ENCODE measurements at places on chromosomes 6 and 20. TPM values are rescaled to one million over a fixed set of nuclear protein-coding genes. Genes with fewer than 3 reads are reported as not detected.

- no peak for DNase-seq
Measured at GRCh38 chr20:36402708-36403107, 96.6 kb downstream of the DLGAP4 start.

Gene GNMT
- total RNA-seq: not detected

Gene EYS
- total RNA-seq: not detected

Gene FAM162B
- total RNA-seq: 0.26 TPM

- no peak for DNase-seq
Measured at GRCh38 chr6:47160702-47161101, 118.6 kb upstream of the ADGRF1 start.

DNA sequence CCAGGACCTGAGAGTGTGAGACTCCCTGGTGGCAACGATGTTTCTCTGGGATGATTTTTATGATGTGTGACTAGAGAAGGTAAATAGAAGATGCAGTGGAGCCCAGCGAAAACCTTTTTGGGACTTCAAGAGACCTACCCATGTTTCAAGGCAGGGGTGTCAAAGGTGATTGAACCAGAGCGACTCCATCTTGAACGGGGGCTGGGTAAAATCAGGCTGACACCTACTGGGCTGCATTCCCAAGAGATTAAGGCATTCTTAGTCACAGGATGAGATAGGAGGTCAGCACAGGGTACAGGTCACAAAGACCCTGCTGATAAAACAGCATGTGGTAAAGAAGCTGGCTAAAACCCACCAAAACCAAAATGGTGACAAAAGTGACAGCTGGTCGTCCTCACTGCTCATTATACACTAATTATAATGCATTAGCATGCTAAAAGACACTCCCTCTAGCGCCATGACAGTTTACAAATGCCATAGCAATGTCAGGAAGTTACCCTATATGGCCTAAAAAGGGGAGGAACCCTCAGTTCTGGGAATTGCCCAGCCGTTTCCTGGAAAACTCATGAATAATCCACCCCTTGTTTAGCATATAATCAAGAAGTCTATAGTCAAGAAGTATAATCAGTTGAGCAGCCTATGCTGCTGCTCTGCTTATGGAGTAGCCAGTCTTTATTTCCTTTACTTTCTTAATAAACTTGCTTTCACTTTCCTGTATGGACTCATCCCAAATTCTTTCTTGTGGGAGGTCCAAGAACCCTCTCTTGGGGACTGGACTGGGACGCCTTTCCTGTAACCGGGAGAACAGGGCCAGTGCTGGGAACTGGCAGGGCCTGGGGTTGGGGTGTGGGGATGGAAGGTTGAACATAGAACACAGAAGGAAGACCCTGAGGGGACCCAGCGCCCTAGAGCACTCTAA, 526.4 kb downstream of the QKI start:
- DNase-seq: no peak

- peak; percentile 11 for DNase-seq
Measured at GRCh38 chr6:4610256-4610655, 165.9 kb upstream of the CDYL start.

DNA sequence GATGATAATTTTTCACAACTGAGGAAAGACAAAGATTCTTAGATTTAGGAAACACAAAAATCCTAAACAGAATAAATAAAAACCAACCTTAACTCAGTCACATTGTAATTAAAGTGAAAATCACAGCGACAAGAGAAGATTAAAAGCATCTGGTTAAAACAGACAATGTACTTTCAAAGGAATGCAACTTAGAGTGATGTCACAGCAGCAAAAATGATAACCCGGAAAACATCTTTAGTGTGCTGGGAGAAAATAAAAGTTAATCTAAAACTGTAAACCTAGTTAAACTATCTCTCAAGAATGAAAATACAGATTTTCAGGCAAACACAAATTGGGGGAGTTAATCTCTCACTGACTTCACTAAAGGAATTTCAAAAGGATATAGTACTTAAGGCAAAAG, 76.8 kb upstream of the OGFRL1 start:
- DNase-seq: no peak

- DNase-seq: no peak
Measured at GRCh38 chr6:137805622-137806021, 61.4 kb upstream of the TNFAIP3 start.

GRCh38 chr20:9884666-9885065, 45.8 kb upstream of the PAK5 start:
- DNase-seq: no peak

Gene HLA-DPB1
- total RNA-seq: 9.2 TPM

DNA sequence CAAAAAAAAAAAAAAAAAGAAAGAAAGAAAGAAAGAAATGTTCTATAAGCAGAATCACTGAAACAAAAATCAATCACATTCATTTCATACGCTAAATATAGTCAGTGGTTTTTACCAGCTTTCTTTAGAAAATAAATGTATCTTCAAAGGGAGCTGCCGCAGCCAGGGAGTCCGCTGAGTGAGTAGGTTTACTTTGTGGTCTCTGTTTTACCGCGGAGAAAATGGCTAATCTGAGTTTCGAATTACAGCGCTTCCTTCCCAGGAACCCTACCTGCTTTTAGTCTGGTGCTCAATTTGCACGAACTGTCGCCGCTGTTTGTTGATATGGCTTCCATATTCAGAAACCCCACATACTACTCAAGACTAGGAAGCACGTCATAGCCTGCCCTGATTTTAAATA, 102.4 kb downstream of the TFAP2A start:
- no peak for DNase-seq

DNA sequence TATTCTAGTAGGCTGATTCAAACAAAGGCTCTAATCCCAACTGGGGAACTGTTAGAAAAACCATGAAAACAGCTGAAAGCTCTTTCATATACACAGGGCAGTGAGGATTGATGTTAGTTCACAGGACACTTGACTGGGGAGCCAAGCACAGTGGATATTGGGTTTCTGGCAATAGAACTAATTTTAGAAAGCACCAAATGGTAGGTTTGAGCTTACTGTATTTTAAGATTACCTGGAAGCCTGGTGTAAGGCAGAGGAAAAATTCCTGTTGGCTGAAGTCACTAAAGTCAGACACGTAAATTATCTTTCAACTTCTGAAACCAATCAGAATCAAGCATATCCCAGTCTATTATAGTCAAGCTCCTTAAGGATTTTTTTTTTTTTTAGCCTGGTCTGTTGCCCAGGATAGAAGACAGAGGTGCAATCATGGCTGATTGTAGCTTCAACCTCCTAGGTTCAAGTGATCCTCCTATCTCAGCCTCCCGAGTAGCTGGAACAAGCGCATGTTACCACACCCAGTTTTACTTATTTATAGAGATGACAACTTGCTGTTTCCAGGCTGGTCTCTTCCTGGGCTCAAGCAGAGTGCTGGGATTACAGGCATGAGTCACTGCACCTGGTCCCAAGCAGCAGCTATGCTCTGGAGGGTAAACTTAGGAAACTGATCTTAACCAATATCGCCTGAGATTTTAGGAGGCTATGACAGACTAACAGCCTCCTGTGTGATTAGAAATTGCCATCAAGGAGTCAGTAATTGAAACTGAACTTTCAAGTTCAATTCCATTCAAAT, 32.5 kb upstream of the SYNCRIP start:
- DNase-seq: peak; percentile 79

Gene CAP2
- 5.4 TPM for total RNA-seq

GRCh38 chr6:118912646-118913045, 18.7 kb downstream of the ASF1A start:
- DNase-seq: no peak

DNA sequence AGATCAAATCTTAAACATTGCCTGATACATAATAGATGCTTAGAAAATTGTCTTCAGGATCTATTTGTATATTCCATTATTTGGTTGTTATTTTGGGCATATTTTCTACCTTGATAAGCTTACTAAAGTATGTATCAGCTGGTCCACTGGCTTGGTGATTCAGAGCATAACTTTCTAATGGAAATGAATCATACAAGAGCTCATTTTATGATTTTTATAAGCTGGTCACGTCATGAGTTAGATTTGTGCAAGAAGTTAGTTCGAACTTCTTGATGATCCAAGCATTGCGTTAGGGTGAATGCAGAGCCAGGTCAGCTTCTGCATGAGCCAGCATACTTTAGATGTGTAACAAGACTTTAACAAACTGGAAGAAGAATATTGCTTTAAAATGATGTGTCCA, 144.5 kb upstream of the FLRT3 start:
- peak; percentile 3 for DNase-seq

DNA sequence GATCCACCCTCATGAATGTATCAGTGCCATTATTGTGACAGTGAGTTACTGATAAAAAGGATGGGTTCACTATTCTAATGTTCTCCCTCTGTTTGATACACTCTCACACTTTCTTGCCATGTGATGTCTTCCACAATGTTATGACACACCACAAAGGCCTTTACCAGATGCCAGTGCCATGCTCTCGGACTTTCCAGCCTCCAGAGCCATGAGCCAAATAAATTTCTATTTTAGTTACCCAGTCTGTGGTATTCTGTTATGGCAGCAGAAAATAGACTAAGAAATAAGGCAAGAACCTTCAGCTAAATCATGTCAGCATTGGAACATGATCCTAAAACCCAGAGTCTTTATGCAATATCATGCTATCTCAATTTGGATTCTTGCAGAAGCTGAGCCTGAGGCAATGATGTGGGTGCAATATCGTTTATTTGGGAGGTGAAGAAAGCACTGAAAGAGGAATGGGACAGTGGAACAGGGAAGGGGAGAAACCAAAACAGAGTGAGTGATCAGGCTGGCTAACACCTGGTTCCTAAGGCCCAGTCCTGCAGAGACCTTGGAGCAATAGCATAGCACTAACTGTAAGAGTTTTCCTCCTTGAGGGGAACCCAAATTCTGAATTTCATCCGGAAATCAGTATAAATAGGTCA, 130.4 kb upstream of the LRFN2 start:
- DNase-seq: no peak

Gene TRIM15
- not detected for total RNA-seq

GRCh38 chr6:4772750-4773149, 3.5 kb upstream of the CDYL start:
- no peak for DNase-seq

Gene FAM110A
- 4.6 TPM for total RNA-seq

GRCh38 chr20:48769069-48769983, 58.5 kb downstream of the PREX1 start:
- DNase-seq: no peak

DNA sequence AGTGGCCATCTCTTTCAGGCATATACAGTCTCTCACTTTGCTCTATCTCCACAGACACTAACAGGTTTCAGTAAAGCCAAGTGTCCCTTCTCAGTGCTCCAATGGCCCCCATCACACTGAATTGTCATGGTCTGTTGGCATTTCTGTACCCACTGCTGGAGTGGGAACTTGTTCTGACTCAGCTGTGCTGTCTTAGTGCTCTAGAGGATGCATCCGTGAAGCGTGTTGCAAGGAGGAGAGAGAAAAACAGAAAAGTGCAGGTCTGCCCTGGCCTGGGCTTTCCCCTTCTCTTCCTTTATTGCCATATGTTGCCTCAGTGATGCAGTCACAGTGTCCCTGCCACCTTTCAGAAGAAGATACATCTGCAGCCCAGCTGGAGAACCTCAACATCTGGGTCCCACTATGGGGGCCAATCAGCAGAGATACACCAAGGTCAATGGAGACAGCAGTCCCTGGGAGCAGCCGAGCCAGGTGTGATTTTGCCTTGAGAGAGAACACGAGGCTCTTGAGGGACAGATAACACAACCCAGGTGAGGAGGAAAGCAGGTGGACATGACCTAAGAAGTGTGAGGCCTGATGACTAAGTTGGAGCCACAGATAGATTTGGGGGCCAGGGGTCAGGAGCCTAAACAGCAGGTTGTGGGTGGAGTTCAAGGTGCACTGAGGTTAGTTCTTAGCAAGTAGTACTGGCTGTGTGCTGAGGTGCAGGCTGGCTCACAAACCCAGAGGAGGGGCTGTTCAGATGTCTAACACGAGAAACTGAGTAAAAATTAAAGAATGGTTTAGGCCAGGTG, 5.6 kb upstream of the PLCG1 start:
- no peak for DNase-seq

DNA sequence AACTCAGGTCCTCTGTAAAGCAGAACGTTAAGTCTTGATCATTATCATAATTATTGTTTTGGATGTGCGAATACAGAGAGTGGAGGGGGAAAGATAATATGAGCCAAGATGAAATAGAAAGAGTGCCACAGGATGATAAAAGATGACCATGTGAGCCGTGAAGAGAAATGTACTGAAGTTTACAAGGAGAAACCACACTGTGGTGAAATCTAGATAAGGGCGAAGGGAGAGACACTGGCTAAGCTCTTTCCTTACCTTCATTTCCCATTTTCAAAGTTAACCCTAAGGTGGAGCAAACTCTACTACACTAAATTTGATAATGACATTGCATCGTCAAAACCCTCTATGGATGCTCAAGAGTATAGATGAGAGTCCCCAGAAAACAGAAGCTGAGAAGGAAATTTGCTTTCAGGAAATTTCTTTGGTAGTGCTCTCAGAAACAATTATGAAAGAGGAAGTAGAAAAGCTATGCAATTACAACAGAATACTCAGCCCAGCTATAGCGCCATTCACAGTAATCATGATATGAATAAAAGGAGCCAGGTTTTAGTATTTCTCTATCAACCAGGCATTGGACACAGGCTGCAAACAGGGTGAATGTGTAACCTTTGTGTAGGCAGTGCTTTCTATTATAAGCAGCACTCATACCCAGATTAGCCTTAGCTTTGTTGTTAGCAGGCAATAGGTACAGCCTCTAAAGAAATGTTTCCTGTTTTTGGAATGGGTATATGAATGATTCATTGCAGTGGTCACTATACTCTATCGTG, 1080.7 kb downstream of the GRIK2 start:
- no peak for DNase-seq

GRCh38 chr6:156562019-156562418, 215.2 kb upstream of the ARID1B start:
- DNase-seq: no peak

DNA sequence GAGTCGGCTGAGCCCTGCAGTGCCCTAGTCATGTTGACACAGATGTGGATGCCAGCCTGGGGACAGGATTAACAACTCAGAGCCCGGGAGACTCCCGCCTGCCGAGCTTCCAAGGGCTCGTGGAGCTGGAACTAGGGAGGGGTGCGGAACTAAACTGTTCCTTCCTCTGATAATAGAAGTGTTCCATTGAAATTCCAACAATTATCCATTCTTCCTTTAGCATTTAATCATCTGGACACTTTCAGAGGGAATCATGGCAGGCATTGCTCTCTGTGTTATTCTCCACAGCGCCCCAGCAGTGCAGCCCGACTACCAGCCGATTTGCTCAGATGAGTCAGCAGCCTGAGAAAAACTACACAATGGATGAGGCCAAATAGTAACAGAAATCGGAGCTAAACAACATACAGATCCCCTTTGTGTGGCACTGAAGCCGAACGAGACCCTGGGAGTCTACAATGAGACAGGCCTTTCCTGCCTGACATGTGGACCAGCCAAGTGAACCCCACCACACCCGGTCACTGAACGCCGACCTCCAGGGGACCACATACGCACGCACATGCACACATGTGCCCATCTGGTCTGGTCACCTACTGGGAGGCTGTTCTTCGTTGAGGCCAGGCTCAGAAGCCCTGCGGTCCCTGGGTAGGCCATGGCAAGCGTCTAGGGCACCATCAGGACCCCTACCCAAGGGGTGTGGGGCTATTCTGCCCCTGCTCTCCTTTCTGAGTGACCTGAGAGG, 238.4 kb upstream of the AFDN start:
- DNase-seq: no peak

- DNase-seq: peak; percentile 24
Measured at GRCh38 chr6:138088326-138088762, 18.9 kb downstream of the PERP start.

Data from MG63 (cell line).